CD4-positive, alpha-beta memory T cell (primary cell): ENCODE measurements at places on chromosomes 7 and 10. TPM values are rescaled to one million over a fixed set of nuclear protein-coding genes. Genes with fewer than 3 reads are reported as not detected.
A peak's percentile ranks its signal among the peaks of the same experiment; 100 is the strongest.

The MRC1 gene
- 2.3 TPM for total RNA-seq

The HABP2 gene
- not detected for total RNA-seq

The HNRNPA2B1 gene
- total RNA-seq = 466 TPM

The GPRIN2 gene
- not detected for total RNA-seq

The PALD1 gene
- not detected for total RNA-seq

DNA sequence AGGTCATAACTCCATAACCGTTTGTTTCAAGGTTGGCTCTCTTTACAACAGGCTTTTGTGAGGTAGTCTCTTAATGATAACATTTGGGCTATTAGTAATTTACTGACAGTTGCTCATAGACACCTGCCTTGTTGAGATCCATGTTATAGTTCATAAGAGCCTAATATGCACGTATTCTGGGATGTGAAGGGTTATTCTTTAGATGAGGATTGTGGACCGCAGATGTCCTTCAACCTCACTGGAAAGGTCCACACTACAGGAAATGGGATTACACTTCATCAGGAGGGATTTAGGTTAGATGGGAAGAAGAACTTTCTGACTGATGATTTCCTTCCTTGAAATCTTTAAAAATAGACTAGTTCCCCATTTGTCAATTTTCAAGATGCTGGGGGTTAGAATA, 62.8 kb downstream of the SAMD9 start:
- no peak for DNase-seq

DNA sequence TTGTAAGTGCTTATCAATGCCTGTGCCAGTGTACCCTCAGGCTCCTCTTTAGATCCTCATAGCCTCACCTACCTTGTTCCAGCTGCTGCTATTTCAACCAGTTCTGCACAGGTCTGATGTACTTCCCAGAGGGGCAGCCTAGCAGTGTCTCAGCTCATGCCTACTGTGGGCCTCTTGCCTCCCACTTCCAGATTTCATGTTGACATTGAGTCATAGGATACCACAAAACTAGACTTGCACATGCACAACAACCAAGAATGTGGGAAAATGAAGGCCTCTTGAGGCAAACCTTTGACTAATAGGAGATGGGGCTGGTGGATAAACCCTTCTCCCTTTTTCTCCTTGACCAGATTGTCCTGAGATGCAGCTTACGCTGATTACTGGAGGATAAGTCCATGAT, 31.0 kb downstream of the PON3 start:
- no peak for DNase-seq

- DNase-seq = no peak
These were observed 124.3 kb downstream of the CUX1 start for GRCh38 chr7:101941481-101942383.

DNA sequence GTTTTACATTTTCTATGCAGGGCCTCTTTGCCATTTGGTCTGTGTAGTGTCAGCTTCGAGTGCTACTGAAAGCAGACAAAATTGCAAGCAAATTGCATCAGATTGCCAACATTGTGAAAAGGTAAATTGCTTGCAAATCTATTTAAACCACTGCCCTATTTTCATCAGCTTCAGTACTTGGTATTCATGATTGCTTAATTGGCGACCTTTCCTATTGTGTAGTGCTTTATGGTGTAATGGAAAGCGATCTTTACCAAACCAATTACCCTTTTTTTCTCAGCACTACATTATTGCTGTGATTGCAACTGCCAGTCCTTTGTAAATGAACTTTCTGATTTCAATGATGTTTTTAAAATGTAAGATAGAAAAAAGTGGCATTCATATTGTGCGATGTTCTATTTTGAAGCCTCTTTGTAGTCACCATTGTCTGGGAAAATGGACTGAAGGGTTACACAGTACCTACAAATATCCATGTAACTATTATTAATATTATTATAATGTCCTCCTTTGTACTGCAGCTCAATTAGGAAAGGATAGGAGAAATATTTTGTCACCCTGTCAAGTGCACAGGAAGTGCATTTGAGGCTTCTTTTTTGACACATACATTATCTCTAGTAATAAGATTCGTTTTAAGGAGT, 177.7 kb upstream of the SP8 start:
- DNase-seq = no peak

DNA sequence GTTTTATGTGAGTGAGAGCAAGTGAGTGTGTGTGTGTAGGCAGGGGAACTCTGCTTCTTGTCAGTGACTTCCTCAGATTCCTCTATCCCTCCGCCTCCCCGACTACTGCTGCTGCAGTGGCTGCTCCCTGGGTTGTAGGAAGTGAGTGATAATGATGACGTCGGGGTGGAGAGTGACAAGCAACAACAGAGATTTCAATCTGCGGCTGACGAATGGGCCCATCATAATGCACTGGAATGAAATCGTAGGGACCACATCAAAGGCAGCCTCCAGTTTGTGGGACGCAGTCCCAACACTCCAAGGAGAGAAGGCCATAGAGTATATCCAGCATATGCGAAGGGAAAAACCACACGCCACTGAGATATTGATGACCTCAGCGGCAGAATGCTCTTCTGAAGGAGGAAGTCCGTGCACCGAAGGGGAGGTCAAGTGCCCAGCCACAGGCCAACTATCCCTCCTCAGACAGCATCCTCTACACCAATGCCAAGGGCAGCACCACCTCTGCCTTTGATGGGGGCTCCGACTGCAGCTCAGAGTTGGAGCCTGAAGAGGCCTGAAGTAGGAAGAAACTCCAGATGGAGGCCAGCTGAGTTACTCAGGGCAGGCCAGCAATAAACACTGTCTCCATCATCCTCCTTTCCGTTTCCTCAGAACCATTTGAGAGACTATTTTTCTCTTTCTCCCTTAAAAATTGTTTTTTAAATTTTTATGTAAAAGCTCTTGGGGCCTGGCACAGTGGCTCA, 11.3 kb upstream of the STMP1 start:
- no peak for DNase-seq

DNA sequence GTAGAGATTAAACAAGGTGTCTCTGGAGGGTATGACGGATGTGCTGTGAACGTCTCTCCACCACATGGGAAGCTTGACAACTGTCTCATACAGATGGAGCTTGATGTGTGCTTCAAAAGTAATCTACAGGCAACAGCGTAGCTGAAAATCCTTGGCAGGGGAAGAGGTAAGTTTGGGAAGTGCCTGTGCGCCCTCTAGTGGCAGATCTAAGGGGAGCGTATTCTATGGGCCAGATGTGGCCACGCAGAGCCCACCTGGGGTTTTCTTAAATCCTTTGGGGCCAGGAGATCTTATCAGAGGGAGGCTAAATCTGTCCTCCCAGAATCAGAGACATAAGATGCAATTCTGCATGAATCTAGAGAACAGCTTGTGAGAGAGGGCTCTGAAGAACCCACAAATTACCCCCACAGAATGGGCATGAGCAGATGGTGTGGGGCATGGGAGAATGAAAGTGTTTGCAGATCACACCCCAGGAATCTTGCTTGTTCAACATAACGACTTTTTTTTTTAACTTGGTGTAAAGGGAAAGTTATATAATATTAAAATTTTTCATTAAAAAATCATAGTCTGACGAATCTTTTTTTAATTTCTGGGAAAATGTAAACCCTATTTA, 91.2 kb upstream of the MPP7 start:
- peak; percentile 55 for DNase-seq

GRCh38 chr10:31030260-31030659, 1.4 kb downstream of the ZNF438 start:
- no peak for DNase-seq

GRCh38 chr7:139494835-139495579, 11.5 kb upstream of the KLRG2 start:
- no peak for DNase-seq

DNA sequence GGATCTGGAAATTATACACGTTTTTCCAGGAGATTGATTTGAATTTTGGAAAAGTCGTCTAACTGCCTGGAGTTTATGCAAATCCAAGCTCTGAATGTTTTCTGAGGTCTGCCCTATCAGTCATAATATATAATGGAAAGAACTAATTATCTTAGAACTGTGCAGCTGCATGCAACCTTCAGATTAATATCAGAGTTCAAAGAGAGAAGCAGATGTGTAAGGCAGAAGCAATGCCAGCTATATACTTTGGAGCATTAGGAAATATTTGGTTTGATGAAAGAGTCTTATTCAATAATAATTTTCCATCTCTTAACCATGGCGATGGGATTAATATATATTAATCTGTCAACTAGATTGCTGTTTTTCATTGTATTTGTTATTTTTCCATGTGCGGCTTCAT, 500.9 kb downstream of the NEBL start:
- DNase-seq = no peak

DNA sequence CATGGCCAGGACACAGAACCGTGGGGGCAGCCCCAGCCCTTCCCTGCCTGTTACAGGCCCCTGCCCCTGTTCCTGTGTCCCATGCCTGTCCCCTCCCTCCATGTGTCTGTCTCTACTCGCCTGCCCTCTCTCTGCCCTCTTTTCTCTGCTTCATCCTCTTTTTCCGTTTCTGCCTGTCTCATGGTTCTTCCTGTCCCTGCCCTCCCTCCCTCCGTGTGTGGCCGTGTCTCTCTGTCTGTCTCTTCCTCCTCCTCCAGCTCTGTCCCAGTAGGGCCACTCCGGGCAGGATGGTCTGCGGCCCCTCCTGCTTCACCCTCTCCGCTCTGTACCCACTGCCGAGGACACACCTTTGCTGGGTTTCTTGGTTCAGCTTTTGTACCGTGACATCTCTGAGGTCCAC, 137.4 kb downstream of the FAM53B start:
- no peak for DNase-seq

- no peak for DNase-seq
These were observed 68.4 kb downstream of the IKZF1 start for GRCh38 chr7:50372923-50373322.

DNA sequence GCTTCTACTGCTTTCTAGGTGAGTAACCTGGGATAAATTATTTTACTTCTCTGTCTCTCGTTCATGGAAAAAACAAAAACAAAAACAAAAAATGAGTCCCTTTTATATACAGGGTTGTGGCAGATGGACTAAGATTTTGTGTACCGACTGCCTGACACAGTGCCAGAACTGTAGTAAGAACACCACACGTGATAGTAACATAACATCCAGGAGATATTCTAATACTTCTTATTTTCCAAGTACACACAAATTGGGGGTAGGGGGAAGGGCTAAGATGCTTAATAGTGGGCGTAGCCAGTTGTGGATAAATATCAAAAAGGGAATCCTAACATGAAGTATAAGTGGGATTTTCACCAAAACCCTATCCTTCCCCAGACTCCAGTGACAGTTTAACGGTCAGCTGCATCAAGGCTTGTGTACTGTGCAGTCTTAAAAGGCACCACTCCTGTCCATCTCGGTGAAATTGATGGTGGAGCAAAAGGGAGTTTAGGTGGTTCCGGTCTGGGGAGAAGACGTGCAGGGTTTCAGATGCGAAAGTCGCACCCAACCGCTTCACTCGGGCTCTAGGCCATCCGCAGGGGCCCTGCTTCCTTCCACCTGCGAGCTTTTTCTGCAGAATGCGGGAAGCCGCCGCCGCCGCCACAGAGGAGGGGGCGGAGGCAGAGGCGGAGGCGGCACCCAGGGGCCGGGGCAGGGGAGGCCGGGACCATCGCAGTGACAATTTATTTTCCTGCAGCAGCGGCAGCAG, at the start of gene STAMBPL1:
TSS of gene STAMBPL1 (plus strand) at position 712 of the 748 bp plus-strand sequence. CDS start 21,464 bp downstream, outside the sequence.
- DNase-seq = peak; percentile 74

DNA sequence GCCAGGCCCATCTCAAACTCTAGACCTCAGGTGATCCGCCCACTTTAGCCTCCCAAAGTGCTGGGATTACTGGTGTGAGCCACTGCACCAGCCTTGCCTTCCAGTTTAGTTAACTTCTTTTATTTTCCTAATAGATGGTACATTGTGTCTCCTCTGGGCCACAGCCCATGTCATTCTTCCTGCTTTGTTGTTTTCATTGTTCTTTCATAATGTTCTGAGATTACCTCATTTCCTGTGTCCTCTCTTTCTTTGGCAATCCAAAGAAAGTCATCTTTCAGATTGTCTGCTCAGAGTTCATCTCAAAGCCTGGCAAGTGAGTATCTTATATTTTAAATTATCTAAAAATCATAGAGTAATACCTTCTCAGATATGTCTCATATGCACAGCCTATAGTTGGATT, at the start of gene OLAH:
TSS of gene OLAH (plus strand) at position 270 of the 400 bp plus-strand sequence. CDS start 3,346 bp downstream, outside the sequence.
- DNase-seq = no peak

DNA sequence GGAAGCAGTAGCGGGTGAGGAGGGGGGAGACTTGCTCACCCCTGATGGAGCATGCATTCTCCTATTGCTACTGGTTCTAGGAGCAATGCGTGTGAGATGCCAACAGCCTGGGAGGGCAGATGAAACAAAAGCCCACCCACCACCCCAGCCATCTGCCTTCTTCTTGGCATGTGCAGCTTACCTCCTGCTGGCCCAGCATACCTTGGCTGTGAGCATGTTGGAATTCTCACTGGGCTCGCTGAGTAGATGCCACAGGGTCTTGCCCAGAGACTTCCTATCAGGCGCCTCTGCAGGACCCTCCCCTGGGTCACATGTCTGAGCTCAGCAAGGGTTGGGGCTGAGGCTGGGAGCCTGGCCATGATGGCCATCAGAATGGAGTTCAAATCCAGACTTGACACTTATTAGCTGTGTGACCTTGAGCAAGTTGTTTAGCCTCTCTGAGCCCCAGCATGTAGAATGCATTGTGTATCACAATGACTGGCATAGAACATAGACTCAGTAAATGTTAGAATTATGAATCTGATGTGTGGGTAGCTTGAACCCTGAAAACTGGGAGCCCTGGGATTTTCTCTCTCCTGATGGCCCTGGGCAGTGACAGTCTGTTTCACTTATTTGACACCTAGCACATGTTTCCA, 38.2 kb downstream of the CDH23 start:
- no peak for DNase-seq

- DNase-seq = no peak
These were observed 172.0 kb upstream of the TNRC18 start for GRCh38 chr7:5595545-5596045.
